Stimulated activated CD8-positive, alpha-beta memory T cell treated with anti-CD3 and anti-CD28 coated beads, Interleukin-15, amount 100 ng/mL, for 1 hour (primary cell): ENCODE measurements at places on chromosomes 16 and 17.

DNA sequence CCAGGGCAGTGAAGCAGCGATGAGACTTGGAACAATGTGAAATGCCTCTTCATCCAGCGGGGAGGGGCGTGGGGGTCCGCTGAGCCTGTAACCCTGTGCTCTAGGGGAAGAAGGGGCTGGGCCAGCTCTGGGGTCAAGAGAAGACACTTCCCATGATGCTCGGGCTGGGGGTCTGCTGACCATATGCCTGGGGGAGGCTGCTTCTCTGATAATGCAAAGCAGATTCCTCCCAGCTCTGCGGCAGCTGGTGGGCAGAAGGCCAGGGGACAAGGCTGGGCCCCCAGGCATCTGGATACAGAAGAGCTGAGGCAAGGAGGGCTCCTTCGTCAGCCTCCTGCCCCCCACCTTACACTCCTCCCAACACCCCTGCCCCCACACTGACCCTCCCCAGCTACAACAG lies 24.7 kb downstream of the NGFR start:
- no peak for DNase-seq

GRCh38 chr17:46841561-46842379 lies 9.6 kb upstream of the WNT9B start:
- no peak for DNase-seq

- no peak for DNase-seq
These were observed 17.2 kb downstream of the TXNDC11 start for GRCh38 chr16:11725457-11725856.

- no peak for DNase-seq
These were observed 3.2 kb downstream of the OR2C1 start for GRCh38 chr16:3358871-3359270.

DNA sequence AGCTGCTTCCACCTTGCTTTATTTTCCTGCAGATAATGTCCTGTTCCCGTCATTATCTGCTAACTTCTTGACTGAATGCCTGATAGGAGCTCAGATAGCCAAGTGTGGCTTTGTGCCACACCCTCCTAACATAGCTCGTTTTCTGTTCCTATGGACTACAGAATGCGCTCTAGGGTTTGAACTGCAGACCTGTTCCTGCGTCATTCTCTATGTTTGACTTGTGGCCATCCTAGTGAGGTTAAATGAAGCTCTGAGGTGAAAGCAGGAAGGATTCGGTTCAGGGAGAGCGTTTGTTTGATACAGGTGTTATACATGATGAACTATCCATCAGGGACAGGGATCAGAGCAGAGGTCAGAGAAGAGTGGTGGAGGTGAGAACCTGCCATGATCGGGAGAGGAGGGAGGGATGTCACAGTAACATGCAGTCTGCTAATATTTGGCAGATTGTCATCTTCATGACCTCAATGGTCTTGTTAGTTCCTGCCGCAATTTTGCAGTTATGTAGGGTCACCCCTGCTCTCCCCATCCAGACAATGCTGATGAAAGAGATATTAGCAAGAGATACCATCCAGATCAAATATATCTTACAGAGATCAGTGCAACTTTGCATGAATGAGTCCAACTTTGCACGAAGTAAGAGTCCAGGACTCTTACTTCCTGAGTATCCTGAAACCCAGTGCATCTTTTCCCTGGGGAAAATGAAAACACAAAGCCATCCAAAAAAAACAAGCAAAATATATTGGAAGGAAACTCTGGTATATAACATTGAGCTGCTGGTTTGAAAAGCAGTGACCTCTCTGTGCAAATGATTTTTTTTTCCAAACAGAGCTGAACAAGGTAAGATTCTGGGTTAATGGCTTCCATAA lies 32.8 kb downstream of the MPHOSPH6 start:
- no peak for DNase-seq

DNA sequence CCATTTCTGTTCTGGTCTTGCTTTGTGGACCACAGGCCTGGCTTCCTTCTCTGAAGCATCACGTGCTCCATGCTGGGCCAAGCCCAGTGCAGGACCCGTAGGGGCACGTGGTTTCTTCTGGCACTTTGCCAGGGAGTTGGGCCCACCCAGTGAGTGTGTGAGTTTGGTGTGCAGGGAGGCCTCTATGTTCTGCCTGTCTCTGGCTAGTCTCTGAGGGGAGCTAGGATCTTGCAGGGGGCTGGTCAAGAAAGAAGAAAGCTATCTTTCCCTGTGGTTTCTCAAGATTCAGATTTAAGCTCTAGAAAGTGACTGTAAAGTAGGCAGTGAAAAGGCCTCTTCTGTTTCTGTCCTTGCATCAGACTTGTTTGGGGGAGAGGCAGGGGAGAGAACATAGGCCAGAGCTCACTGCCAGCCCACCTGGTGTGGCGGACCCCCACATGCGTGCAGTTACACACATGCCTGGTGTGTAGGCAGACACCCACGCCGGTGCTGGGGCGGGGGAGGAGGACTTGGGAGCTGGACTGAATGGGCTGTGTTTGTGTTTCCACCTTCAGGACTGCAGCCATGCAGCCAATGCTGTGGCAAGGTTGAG lies 11.8 kb downstream of the LASP1 start:
- DNase-seq = no peak

- no peak for DNase-seq
These were observed 22.2 kb upstream of the C17orf113 start for GRCh38 chr17:42072323-42073187.

GRCh38 chr17:65638221-65638975 lies 77.0 kb upstream of the AXIN2 start:
- no peak for DNase-seq

DNA sequence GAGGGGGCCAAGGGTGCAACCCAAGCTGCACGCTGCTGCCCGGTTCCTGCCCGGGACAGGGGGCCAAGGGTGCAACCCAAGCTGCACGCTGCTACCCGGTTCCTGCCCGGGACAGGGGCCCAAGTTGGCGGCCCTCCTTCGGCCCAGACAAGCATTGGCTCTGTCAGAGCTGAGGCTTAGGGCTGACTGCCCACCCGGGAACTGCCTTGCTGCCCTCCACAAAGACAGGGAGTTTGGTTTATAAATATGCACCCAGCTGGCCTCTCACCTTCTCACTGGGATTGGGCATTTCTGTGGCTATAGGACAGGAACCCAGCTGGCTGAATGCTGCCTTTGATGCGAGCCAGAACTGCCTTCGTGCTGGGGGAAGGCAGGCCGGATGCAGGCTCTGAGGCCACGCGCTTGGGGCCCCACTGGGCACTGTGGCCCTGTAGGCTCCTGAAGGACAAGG lies 105.7 kb downstream of the IRX5 start:
- DNase-seq = no peak

GRCh38 chr17:76844846-76845245 lies 23.4 kb upstream of the MGAT5B start:
- no peak for DNase-seq

GRCh38 chr16:77288222-77288621 lies 89.0 kb downstream of the SYCE1L start:
- no peak for DNase-seq

DNA sequence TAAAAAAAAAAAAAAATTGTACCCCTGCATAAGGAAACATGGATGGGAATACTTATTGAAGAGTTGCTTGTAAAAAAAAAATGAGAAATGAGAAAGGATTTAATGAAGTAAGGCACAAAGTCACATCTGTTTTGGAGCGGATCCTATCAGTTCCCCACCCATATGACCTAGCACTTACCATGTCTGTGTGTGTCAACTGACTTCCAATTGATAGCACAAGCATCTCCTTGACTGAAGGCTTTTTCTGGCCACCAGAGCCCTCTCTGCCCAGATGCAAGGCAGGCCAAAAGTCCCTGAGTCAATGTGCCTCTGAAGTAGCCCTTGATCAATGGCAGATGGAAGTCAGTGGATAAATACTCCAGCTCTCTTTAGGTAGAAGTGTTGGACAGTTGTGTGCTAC lies 13.4 kb upstream of the NLK start:
- DNase-seq = no peak

DNA sequence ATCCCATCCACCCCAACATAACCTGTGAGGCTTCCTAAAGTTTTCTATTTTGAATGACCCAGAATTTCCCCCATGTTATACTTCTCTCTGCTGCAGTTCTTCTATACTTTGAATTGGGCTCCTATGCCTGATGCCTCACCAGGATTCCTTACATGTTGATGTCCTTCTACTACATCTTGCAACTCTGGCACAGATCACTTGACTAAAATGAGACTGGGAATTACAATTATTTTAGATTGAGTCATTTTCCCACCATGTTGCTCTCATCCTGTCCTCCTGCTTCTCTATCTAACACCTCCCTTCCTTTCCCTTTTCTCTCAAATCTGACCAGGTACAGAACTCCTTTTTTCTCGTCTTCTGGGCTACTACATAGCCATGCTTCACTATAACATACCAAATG lies 314.0 kb upstream of the KCNJ16 start:
- no peak for DNase-seq

DNA sequence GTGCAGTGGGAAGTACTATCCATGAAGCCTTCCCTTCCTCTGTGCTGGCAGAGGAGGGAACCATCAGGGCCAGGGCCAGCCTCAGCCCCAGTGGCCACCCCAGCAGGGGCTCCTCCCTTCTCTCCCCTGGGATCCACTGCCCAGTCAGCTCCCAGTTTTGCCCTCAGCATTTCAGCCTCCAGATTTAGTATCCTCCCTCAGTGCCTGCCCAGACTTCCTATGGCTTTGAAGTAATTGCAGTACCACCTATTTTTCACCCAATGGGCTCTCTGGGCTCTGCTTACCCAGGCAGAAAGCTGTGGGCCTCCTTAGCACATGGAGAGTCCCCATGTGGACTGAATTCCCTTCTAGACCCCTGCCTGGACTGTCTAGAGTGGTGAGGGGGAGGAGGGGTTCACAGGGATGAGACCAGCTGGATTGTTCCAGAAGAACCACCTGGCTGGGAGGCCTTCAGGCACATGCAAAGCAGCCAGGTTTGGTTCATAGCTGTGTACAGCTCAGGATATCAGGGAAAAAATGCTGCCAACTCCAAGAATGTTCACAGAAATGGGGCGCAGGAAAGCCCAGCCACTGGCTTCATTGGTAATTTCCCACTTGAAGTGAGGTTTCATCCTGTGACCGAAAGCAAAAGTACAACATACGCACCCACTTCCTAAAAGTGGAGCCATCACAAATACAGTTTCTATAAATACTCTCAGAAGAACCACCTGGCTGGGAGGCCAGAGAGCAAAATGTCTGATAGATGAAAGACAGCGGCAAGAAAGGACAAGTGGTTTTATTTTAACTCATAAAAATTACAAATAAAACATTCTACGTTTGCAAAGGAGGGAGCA lies 15.2 kb upstream of the HERPUD1 start:
- DNase-seq = no peak

- no peak for DNase-seq
These were observed 581.7 kb downstream of the MAF start for GRCh38 chr16:79018650-79019429.

- DNase-seq = peak; percentile 87
These were observed at the start of gene BRCA1 for GRCh38 chr17:43125133-43125966. TSS of gene BRCA1 (minus strand) at chr17:43125364. CDS start at chr17:43124096, 1,268 bp downstream.

GRCh38 chr16:67708368-67708771 lies 10.7 kb downstream of the GFOD2 start:
- no peak for DNase-seq

DNA sequence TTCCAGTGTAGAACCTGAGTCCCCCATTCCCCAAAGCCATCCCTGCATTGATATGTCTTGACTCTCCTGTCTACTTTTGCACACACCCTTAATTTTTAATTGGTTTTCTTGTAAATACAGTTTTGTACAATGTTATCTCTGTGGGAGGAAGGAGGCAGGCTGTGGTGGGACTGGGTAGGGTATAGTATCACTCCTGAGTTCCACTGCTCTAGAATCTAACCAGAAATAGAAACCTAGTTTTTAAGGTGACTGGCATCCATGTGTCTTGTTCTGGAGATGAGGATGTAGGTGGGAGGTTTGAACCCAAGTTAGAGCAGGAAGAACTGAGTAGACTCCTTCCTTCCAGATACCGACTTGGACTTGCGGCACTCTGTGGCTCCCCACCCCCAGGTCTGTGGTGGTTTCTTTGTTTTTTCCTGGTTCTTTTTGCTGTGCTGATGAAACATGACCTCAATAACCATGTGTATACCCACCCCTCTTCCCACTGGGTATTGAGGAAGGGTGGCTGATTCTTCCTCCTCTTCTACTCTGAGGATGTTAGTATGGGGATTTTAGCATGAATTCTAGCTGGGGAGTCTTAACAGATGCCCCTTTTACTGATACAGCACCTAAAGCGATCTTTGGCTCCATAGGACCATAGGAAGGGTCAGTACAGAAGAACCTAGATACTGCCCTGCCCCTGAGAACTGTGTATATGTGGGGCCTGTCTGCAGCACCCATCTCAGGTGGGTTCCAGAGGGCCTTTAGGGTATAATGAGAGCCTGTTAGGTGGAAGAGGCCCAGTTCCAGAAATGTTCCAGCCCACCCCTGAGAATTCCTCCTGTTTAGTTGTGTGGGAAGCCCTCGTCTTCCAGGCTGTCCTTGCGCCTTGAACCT lies 48.7 kb downstream of the SF3B3 start:
- no peak for DNase-seq

GRCh38 chr16:1199347-1200013 lies 25.6 kb downstream of the TPSG1 start:
- DNase-seq = no peak

- DNase-seq = no peak
These were observed 179.6 kb downstream of the AIPL1 start for GRCh38 chr17:6255322-6255721.

DNA sequence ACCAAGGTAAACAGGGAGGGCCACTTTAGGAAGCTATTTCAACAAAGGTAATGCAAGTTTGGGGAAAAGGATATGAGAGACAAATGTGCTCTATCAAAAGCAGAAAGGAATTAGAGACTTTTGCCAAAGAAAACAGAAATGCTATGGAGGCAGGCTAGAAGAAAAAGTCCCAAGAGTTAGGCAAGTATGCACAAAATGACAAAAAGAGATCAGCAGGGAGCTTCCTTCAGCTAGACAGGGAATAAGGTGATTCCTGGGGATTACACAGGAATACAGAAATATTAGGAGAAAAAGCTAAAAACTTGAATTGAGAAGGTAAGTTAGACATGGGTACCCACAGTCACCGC lies 2.4 kb downstream of the FXR2 start:
- no peak for DNase-seq

DNA sequence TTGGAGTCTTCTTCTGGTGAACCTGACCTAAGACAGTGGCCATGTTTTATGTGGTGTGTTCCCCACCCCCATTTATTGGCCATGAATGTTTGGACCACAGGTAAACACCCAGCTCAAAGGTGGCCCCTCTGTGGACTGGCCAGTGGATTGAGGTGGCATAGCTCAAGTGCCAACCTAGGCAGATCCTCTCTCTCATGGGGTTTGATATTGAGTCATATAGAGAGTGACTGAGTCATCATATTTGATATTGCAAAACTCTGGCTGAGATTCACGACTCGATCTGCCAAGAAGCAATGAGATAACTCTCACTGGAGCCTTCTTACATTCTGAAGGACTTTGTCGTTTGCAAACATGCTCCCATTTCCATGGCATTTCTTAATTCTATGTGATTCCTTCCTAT lies 10.5 kb upstream of the TEKT3 start:
- no peak for DNase-seq
